ENCODE measurements at places on chromosomes 11 and 22. TPM values are rescaled to one million over a fixed set of nuclear protein-coding genes. Genes with fewer than 3 reads are reported as not detected.

DNA sequence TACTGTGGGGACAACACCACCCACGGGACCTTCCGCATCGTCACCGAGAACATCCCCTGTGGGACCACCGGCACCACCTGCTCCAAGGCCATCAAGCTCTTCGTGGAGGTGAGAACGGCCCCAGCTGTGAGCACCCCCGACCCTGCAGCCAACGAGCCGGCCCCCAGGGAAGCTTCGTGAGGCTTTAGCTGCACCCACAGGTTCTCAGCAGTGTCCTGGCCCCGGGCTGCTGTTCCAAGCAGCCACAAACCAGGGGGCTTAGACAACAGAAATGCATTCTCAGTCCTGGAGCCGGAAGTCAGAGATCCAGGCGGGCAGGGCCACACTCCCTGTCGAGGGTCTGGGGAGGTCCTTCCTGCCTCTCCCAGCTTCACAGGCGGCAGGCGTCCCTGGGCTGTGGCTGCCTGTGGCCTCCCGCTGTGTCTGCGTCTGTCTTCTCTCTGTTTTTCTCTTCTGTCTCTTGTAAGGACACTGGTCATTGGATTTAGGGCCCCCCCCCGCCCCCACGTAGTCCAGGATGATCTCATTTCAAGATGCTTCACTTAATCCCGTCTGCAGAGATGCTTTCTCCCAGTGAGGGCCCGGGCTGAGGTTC is 12.5 kb downstream of the MUC5B start:
- DNase-seq = no peak

GRCh38 chr11:12237381-12237784 is 127.0 kb downstream of the MICAL2 start:
- no peak for DNase-seq

- DNase-seq = no peak
These were observed 4.7 kb downstream of the FEN1 start for GRCh38 chr11:61797263-61797944.

- DNase-seq = no peak
These were observed 696.7 kb upstream of the CCDC90B start for GRCh38 chr11:83982825-83983224.

The NOL12 gene
- total RNA-seq = 23.9 TPM

The MS4A6E gene
- not detected for total RNA-seq

The USP35 gene
- 9.7 TPM for total RNA-seq

The DYNC2H1 gene
- total RNA-seq = 8.9 TPM
